ENCODE measurements at places on chromosomes 4 and X. TPM values are rescaled to one million over a fixed set of nuclear protein-coding genes. Genes with fewer than 3 reads are reported as not detected.

UTP14A gene
- 13.5 TPM for total RNA-seq

MSANTD1 gene
- total RNA-seq, result 0.13 TPM

GPC4 gene
- total RNA-seq, result 0.13 TPM

SYP gene
- total RNA-seq, result 0.13 TPM

PNMA5 gene
- not detected for total RNA-seq

TCEAL7 gene
- total RNA-seq, result 0.26 TPM

CT83 gene
- not detected for total RNA-seq
